NCI-H1048 (cell line): ENCODE measurements at places on chromosomes 3 and 15.

- no peak for DNase-seq
These were observed 8.5 kb downstream of the KLHL18 start for GRCh38 chr3:47291158-47291753.

- no peak for DNase-seq
These were observed 366.8 kb upstream of the GBE1 start for GRCh38 chr3:82128271-82128670.

- DNase-seq: no peak
These were observed 28.6 kb downstream of the RLBP1 start for GRCh38 chr15:89192766-89193165.

DNA sequence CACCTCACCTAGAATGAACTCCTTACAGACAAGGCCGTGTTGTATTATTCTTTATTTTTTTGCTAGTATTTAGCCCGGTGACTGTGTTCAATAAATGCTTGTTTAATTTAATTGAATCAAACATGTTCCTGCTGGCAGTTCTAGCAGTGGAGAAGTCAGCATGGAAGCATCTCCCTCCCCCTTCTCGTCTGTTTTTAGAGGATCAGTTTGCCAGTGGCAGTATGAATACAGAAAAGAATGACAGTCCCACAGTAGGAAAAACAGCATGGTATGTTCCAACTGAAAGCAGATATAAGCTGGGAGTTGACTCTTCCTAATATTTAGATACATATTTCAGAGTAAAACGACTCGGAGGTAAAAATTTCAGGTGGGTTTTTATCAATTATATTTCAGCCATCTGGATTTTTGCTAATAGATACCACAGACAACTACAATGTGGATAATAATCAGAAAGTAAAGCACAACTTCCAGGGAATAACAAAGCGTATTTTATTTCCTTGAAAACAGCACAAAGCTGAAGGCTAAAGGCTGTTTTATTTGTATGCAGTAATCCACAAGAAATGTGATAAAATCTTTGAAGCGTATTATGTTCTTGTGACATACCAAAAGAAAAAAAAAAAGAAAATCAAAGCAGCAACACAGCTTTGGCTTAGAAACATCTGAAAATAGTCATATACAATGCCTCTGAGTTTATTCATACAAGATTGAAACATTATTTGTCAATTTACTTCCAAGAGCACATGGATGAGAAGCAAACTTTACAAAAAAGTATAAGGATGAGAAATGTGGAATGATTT lies 244.5 kb upstream of the KCNMB2 start:
- DNase-seq: no peak

DNA sequence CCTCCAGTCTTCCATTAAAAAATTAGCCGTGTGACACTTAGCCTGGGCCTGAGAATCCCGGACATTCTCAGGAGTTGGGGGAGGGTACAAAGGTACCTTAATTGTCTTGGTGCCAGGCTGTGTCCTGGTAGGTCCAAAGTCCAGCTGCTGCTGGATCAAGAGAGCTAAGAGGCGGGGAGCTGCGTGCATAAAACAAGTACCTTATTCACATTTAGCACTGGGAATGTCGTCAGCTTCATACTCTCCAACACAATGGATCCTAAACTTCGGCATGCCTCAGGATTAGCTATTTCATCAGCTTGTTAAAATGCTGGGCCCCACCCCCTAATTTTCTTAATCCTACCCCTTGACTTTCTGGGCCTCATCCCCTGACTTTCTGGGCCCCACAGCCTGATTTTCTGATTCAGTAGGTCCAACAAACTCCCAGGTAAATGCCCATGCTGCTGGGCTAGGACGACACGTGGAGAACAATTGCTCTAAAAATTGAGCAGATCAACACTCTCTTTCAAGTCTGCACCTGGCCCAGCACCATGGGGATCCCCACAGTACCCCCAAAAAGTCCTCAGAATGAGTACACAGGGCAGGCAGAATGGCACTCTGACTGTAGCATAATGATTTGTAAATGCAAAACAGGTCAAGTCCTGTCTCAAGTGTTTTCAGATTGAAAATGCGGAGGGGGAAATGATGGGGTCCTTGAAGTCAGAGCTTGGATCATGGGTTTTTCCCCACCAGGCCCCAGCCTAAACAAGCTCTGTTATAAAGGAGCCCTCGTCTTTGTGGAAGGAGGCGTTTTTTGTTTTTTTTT lies 5.6 kb upstream of the AEN start:
- DNase-seq: no peak

GRCh38 chr15:78913012-78913411 lies 31.8 kb downstream of the CTSH start:
- DNase-seq: no peak

DNA sequence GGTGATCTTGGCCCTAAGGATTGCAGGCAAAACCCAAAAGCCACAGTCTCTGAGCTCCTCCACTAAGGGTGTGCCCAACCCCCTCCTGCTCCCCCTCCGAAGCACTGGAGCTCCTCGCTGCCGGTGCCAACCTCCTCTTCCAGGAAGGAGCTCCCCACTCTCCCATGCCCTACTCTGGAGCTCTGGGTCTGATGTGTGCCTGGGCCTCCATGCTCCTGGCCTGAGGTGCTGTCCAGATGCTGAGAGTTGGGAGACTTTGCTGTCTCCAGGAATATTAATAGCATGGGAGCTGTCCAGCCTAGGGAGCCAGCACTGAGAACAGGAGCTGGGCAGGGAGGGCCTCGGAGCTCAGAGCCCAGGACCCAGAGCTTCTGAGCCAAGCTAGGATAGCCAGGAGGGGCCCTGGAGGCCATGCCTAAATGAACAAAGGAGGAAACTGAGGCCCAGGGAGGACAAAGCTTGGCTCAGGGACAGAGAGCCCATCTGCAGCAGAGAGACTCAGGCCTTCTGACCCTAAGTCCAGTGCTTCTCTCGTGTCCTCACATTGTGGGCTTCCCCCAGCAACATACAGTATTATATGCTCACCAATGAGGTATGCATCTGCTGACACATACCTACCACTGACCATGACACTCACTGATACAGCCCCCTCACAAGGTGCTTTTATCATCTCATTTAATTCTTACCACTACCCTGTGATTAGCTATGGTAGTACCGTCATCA lies 36.9 kb upstream of the HERC1 start:
- DNase-seq: no peak

DNA sequence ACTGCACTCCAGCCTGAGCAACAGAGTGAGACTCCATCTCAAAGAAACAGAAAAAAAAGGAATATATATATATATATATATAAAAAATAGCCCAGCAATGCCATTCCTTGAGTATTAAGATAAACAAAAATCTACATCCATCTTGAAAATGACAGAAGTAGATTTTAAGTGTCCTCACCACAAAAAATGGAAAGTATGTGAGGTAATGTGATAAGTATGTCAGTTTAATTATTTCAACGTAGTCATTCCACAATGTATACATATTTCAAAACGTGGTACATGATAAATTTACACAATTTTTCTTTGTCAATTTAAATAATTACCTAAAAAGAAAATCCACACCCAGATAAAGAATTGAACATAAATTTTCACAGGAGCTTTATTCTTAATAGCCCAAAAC lies 54.9 kb downstream of the HCN4 start:
- no peak for DNase-seq

DNA sequence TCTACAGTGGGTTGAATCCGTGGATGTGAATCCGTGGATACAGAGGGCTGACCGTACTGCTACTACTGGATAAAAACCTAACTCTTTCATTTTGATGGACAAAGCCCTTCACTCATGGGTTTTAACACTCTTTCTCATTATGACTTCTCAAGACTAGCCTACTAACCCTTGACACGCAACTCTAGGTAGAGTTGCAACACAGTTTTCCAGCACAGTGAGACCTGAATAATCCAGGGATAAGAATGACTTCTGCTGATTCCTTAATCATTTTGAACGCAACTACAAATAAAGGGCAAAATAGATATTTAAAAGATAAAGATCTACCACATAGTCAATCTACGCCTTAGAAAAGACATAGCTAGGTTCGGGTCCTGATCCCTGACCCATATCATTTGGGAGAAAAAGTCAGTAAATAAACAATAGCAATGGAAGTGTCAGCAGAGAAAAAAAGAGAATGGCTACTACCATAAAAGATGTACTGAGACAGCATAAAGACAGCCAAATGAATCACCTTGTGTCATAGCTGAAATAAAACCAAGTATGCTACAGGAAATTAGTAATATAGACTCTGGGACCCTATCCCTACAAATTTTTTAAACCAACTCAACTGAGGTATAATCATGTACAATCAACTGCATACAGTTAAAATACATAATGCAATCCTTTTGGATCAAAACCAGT lies 87.6 kb downstream of the DPH6 start:
- DNase-seq: no peak

GRCh38 chr3:168025076-168025475 lies 70.6 kb downstream of the GOLIM4 start:
- DNase-seq: no peak

- no peak for DNase-seq
These were observed 116.5 kb upstream of the SLC2A2 start for GRCh38 chr3:171142985-171143384.

DNA sequence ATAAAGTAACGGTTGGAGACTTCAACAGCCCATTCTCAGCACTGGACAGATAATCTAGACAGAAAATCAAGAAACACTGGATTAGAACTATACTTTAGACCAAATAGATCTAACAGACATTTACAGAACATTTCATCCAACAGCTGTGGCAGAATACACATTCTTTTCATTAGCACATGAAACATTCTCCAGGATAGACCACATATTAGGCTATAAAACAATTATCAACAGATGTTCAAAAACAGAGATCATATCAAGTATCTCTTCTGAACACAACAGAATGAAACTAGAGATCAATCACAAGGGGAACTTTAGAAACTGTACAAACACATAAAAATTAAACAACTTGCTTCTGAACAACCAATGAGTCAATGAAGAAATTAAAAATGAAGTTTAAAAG lies 133.3 kb downstream of the ADAM10 start:
- no peak for DNase-seq

DNA sequence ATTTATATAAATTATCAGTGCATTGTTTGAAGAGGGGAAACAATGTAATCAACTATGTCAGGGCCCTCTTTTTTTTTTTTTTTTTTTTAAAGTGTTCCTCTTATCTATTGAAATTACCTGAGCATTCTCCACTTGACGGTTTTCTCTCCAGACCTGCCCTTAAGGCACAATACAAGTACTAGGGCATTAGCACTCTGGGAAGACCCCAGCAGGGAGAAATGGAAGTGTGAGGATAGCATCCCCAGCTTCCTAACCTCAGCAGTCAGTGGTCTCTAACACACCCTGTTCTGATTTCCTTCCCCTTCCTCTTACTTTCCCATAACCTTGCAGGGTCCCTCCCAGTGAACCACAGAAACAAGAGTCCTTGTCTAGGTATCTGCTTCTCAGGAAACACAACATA lies 458.3 kb upstream of the ARL6 start:
- DNase-seq: no peak

DNA sequence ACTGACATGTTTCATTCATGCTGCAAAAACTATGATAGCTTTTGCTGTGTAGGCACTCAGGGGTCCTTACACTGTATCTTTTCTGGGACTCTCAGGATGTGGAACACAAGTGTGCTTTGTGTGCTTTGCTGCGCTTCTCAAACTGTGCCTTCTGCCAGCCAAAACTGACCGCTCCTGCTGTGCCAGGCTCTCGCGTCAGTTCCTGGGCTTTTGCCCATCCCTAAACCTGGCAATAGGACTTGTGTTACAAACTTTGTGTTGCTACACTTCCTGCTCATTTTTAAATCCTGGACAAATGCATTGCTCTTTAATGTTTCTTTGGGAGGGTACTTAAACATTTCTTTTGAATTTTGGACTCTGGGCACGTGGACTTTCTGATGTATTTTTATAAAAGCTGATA lies 60.3 kb downstream of the DIPK2A start:
- DNase-seq: no peak

DNA sequence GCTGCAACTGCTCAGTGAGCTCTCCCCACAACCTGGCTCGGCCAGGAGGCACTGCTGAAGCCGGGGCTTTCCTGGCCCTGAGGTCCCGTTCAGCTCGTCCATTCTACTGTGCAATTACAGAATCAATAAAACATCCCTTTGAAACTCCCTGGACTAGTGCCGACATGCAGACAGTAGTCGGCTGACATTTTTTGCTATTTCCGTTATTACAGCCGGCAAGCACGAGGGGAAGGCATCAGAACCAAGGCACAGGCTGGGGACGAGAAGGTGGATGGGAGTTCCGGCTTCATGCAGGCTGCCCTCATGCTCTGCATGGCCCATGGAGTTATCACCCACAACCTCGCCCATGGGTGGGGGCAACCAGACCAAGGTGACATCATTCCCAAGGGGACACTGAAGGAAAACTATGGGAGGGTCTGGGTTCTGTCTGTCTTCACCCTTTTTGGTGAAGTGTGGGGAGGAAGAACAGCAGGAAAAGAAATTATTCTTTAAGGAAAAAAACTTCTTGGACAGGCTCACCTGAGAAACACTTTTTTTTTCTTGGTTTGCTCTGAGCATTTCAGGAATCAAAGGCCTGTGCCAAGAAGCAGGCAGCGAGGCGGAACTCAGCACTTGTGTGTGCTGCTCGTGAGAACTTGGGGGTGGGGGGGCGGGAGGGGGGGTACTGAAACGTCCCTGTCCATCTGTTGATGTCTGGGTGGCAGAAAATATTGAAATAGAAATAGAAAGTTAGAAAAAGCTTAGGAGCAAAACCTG lies 154.5 kb downstream of the FOXP1 start:
- DNase-seq: no peak

- no peak for DNase-seq
These were observed 164.6 kb downstream of the ATG7 start for GRCh38 chr3:11436775-11437174.

DNA sequence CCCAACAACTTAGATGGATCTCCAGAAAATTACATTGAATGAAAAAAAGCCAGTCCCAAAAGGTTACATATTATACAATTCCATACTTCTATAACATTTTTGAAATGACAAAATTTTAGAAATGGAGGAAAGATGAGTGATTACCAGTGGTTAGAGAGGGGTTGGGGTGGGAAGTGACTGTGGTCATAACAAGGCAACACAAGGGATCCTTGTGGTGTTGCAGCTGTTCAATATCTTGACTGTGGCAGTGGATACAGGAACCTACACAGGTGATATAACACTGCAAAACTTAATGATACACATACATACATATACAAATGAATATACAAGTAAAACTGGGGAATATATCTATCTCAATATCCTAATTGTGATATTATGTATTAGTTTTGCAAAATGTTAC lies 9.6 kb downstream of the GOLGB1 start:
- DNase-seq: no peak

GRCh38 chr15:74502301-74502700 lies 38.7 kb upstream of the ARID3B start:
- no peak for DNase-seq

GRCh38 chr3:155554777-155555451 lies 190.0 kb downstream of the PLCH1 start:
- no peak for DNase-seq

- no peak for DNase-seq
These were observed 429.3 kb upstream of the THBS1 start for GRCh38 chr15:39151545-39151944.

DNA sequence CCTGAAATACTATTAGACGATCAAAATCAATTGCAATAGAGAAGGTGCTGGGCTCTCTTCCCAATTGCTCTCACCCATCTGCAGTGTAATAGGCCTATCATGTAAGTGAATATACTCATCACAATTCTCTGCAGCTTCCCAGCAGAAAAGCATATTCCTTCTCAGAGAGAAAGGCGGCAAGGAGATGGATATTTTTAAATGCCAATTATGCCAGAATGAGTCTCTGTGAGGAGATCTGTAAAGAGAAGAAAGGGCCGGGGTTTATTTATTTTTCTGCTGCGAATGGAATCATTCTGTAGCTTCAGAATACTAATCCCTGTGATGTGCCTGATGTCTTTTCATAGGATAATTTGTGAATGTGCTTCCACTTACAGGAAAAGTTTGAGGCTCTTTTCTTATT lies 112.0 kb downstream of the APBA2 start:
- no peak for DNase-seq

GRCh38 chr3:150736903-150737832 lies 25.8 kb downstream of the SIAH2 start:
- DNase-seq: no peak
